Epithelial cell of proximal tubule (primary cell): ENCODE measurements at places on chromosomes 16 and 17. TPM values are rescaled to one million over a fixed set of nuclear protein-coding genes. Genes with fewer than 3 reads are reported as not detected.

DOC2B gene
- 18.1 and 29.7 TPM in 2 replicates for total RNA-seq

DNA sequence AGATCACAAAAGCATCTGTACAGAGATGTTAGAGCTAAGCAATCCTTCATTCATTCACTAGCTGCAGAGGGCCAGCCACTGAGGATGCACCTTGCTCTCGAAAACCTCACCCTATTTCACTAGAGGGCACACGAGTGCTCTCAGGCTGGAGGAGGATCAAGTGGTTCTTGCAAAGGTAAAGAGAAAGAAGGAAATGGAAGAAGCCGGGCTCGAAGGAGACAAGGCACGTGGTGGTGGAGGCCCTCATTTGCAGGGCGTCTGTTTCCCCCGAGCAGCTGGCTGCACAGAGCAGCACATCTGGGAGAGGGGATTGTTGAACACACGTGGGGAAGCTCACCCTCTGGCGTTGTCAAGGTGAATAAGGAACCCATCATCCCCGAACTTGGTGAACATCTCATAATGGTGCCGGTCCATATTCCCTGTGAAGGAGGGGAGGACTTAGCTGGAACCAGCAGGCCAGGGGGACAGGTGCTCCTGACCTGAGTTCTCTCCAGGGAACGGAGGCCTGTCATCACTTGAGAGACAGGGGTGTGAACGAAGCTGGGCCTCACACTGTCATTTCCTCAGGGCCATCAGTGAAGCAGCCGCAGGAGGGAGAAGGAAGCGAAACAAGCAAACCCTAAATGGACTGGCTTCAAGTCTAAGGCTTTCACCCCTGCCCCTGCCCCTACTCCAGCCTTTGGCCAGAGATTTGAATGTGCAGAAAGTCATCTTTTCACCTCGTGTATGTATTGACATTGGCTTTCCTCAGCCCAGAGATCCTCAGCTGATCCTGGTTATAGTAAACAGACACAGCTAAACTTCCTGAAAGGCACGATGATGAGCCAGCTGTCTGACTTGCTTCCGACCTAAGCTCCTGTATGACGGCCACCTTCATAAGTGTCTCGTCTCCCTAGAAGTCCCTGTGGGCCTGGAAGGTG, 27.6 kb downstream of the PRKAR1A start:
- no peak for DNase-seq

GRCh38 chr16:71911121-71911520, 15.8 kb downstream of the IST1 start:
- DNase-seq: no peak

WNT3 gene
- total RNA-seq: 1.6 and 2.3 TPM in 2 replicates

DNA sequence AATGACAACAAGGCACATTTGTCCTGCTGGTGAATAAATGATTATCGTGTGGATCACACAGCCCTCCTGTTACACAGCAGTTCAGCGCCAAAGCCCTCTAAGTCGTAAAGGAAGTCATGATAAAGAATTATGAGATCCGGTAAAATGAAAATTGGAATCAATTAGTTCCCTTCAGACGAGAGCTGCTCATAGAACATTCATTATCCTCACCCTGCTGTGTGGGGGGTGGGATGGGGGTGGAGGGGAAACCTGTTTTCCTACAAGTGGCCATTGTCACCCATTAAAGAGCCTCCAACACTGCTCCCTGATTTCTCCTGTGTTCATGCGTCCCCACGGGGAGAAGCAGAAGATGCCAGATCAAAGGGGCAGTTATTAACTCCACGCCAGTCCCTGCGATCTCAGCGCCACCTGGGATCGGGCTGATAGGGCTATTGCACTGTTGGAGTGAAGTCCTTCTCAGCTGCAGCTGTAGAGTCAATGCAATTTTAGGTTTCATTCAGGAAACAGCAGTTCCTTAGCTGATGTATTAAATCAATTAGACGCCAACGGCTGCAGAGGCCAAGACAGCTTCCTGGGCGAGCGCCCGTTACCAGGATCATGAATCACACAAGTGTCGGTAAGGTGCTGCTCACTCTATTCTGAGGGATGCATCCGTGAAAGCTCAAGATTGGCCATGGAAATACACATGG, 19.2 kb upstream of the CACNG4 start:
- DNase-seq: no peak

DNA sequence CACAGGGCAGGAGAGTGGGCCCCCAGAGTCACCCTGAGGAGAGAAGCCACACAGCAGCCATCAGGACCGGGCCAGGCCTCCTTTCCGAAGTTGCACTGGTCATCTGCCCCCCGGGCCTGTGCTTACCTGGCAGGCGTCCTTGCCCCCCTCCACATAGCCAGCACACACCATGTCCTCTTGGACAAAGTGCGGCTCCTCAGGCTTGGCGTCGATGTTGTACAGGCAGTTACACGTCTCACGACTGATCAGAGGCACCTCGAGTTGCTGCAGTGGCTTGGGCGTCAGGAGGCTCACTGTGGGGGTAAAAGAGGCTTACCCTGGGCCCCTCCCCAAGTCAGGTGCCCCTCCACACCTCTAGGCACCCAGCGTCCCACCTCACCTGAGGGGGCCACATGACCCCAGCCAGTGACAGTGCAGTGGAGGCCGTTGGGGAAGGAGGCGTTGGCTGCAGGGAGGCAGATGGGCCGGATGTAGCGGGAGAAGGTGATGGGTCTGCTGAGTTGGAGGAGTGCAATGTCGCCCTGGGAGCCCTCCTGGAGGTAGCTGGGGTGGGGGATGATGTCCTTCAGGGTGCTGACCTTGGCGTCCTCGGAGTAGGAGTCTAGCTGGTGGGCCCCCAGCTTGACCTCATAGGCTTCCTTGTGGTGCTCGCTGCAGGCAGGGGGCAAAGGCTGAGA, 3.1 kb downstream of the PRSS8 start:
- no peak for DNase-seq
